M059J (cell line): ENCODE measurements at places on chromosomes 16 and 17. TPM values are rescaled to one million over a fixed set of nuclear protein-coding genes. Genes with fewer than 3 reads are reported as not detected.

- peak; percentile 92 for DNase-seq
Observed at GRCh38 chr17:62892870-62893338, 73.1 kb upstream of the TANC2 start.

DNA sequence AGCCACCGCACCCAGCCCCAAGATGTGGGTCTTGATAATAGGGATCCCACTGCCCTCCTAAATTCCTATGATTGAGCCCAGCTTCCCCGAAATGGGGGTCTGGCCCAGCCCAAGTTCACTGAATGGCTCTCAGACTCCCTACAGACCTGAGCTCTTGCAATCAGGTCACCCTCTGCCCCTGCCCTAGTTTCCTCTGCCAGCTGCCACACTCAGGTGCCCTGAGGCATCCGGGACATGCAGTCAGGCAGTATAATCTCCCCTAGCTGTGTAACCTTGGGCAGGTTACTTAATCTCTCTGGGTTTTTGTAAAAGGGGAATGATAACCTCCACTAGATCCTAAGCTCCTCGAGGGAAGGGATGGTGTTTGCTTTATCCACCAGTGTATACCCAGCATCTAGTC, 61.1 kb upstream of the TOB1 start:
- no peak for DNase-seq

- DNase-seq = no peak
Observed at GRCh38 chr16:89613231-89613953, at the start of gene DPEP1. Gene DPEP1, plus strand, starts transcription at chr16:89613642. Its CDS starts 16,769 bp downstream, at chr16:89630411.

The ASGR1 gene
- not detected in 2 replicates for total RNA-seq
